ENCODE measurements at places on chromosomes 11 and 22.

- DNase-seq = peak; percentile 60
Observed at GRCh38 chr11:29159552-29160465, 857.0 kb downstream of the KCNA4 start.

GRCh38 chr11:79243422-79244210, 197.2 kb downstream of the TENM4 start:
- DNase-seq = no peak

GRCh38 chr11:17275400-17276235, 921 bp upstream of the NUCB2 start:
- DNase-seq = no peak

DNA sequence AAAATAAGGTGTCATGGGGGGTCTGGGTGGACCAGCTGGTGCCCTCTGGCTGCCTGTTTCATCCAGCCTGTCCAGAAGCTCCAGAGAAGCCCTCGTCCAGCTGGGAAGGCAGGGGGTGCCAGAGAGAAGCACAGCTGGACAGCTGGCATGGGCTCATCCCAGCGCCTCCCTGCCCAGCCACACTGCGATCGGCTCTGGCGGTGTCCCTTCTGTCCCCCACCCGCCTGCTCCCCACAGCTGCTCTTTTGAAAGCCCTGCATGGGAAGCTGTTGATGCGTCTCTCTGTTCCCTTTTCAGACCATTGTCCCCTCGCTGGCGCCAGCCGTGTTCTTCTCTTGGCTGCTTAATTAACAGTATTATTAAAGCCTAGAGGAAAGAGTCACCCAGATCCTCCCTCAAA, 86.5 kb downstream of the MN1 start:
- DNase-seq = no peak

- DNase-seq = no peak
Observed at GRCh38 chr11:61747192-61747966, 5.1 kb upstream of the MYRF start.

- no peak for DNase-seq
Observed at GRCh38 chr11:59770319-59770718, 15.1 kb downstream of the STX3 start.
